ENCODE measurements at places on chromosomes 3 and 15.

DNA sequence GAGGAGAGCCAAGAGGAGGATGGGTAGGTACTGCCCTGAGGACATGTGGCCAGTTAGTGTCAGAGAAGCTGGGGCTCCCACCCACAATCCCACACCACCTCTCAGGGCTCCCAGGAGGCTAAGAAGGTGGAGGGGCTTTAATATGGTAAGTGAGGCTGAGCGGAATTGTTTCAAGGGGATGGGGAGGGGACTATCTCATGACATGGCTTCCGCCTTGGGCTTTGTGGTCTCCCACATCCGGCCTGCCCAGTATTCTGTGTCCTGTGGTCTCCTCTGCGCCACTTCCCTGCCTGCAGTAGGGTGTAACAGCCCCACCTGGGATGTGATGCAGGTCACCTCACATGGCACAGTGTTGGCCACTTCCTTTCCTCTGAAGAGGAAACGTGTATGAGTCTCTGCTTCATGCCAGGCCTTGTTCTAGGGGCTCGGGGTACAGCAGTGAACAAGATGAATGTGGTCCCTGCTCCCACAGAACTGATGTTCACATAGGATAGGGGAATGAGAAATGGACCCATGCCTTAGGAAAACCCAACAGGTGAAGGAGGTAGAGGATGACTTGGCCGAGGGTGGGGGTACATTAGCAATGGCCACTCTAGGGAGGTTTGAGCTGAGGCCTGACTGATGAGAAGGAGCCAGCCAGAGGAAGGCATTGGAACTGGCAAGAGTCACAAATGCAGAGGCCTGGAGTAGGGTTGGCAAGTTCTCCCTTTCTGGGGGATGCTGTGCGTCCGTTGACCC lies 3.2 kb downstream of the NEIL1 start:
- peak; percentile 26 for DNase-seq

DNA sequence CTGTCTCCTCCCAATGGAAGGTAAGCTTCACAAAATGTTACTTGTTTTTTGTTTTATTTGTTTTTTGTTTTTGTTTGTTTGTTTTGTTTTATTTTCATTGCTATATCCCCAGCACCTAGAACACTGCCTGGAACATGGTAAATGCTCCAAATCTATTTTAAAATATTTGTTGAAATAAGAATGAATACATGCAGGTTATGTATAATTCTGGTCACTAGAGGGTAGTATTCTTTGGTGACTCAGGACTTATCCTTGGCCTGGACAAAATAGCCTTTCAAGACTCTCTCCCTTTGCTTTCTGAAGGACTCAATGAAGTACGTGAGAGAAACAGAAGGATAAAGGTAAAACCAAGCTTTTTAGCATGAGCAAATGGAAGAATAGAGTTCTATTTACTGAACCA lies 46.9 kb upstream of the PPP2R3A start:
- no peak for DNase-seq

- DNase-seq = no peak
Observed at GRCh38 chr3:30464381-30464780, 142.0 kb upstream of the TGFBR2 start.

DNA sequence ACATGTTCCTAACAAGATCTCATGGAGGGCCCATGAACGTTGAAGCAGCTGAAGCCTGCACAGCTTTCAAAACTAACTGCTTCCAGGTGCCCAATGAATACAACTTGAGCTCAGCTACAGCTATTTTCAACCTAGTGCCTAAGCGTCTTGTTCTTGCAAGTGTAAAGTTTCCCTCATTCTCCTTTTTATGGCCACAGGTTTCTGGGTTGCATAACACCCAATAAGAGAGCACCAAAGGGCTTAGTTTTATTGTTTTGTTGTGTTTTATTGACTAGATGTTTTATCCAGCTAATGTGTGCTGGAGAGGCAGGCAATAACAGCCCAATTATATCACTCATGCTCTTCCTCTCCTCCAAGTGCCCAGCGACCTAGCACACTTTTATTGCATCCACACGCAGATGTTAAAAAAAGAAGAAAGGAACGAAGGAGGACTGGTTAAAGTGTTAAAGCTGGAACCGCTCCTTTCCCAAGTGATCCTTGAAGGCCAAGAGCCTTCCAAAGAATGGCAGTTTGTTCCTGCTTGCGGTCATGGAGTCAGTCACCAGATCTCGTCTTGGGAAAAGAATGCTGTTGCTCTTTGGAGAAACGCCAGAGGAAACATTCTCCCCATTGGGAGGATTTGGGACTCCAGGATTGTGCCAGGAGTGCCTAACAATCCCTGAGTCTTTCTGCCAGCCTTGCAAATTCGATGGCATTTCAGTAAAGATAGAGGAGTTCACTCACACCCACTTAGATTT lies 156.9 kb downstream of the MEX3B start:
- DNase-seq = no peak

Data from chondrocyte (in vitro differentiated cells).